ENCODE measurements at places on chromosomes 3 and 15. TPM values are rescaled to one million over a fixed set of nuclear protein-coding genes. Genes with fewer than 3 reads are reported as not detected.

ADPGK gene
- total RNA-seq: 48.7 TPM

STARD9 gene
- total RNA-seq: 5.8 TPM

TMEM41A gene
- total RNA-seq: 11.2 TPM

THAP10 gene
- total RNA-seq: 1.9 TPM

GHSR gene
- not detected for total RNA-seq

GALNT15 gene
- 8.7 TPM for total RNA-seq

ECE2 gene
- total RNA-seq: not detected

UTS2B gene
- total RNA-seq: under 0.01 TPM

GOLGA8A gene
- 18.1 TPM for total RNA-seq

EPHA3 gene
- total RNA-seq: not detected

PLSCR2 gene
- total RNA-seq: not detected

IRAK2 gene
- 30.5 TPM for total RNA-seq

VILL gene
- 4.9 TPM for total RNA-seq

NIPA2 gene
- 74.1 TPM for total RNA-seq

GHRL gene
- not detected for total RNA-seq

FOXB1 gene
- not detected for total RNA-seq

MRAS gene
- total RNA-seq: 7.4 TPM

ARL6IP5 gene
- 109 TPM for total RNA-seq
